ENCODE measurements at places on chromosomes 7 and 10.

- DNase-seq: no peak
Observed at GRCh38 chr10:132103116-132103910, 37.6 kb downstream of the JAKMIP3 start.

DNA sequence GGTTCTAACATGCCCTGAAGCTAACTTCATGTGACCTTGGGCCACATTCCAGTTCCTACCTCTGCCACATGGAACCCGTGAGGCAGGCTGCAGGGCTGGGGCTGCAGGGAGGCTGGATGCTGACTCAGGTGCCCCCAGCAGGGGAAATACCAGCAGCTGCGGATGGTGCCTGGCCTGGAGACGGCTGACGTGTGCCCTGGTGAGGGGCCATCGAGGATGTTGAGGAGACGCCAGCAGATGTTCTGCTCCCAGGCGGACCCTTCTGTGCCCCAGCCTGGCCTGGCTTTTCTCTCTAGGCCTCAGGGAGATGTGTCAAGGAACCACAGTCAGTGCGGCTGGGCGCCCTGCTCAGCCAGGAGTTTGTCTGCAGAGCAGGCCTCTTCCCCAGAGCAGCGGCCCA is 8.8 kb downstream of the BAG3 start:
- DNase-seq: no peak

- no peak for DNase-seq
Observed at GRCh38 chr7:65926588-65926987, 53.7 kb downstream of the VKORC1L1 start.

- no peak for DNase-seq
Observed at GRCh38 chr7:57177856-57178767, 45.9 kb upstream of the ZNF479 start.

- no peak for DNase-seq
Observed at GRCh38 chr10:75377869-75378268, 23.7 kb downstream of the ZNF503 start.

- DNase-seq: no peak
Observed at GRCh38 chr7:80302078-80302477, 167.4 kb downstream of the GNAI1 start.

DNA sequence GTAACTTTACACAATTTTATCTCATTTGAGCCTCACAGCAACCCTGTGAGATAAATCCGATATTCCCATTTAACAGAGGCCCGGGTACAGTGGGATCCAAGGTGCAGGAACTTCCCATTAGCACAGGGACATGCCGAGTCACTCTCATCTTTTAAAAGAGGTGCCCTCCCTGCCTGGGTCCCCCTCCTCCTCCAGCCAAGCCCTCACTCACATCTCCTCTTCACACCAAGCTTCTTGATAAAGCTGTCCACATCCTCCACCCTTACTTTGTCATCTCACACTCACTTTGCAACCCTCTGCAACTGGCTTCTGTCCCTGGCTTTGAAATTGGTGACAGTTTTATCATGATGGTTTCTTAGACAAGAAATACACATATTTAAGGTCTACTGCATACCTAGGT is 144.6 kb upstream of the RHEB start:
- no peak for DNase-seq

- no peak for DNase-seq
Observed at GRCh38 chr7:131007439-131008330, 273.7 kb upstream of the KLF14 start.

- DNase-seq: peak; percentile 5
Observed at GRCh38 chr10:113520690-113521474, 32.0 kb upstream of the HABP2 start.

- no peak for DNase-seq
Observed at GRCh38 chr10:126497672-126498071, 109.4 kb upstream of the ADAM12 start.

DNA sequence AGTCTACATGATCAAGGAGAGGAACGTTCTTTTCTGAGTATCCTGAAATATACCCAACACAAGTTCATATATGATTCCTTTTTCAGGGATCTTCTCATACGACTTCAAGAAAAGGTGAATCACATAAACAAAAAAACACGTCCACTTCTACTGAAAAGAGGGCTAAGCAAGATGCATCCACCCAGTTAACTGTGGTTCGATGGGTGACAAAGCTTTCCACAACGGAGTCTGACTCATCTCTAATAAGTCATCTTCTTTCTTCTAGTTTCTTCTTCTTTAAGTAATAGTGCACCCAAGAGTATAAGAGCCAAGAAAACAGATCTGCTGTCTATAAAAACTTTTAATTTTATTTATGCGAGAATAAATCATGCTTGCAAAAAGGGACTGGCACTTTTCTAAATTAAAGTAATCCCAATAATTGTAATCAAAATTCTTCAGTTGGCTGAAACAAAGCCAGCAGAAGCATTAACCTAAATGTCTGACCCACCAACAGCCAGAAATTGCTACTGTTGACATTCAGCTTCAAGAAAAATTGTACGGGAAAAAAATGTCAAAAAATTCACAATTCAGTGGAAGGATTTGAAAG is 146.9 kb upstream of the ANK3 start:
- no peak for DNase-seq

GRCh38 chr10:804191-804781 is 114.8 kb upstream of the DIP2C start:
- no peak for DNase-seq

GRCh38 chr10:63206997-63207811 is 74.1 kb downstream of the NRBF2 start:
- peak; percentile 54 for DNase-seq

DNA sequence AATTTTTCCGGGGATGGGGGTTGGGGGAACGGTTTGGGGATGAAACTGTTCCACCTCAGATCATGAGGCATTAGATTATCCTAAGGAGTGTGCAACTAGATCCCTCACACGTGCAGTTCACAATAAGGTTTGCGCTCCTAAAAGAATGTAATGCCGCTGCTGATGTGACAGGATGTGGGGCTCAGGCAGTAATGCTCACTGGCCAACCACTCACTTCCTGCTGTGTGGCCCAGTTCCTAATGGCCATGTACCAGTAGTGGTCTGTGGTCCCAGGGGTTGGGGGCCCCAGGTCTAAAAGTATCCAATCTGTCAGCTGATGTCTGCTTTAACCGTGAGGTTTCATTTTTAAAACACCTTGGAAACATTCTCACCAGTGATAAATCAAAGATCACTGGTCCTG is 2.2 kb downstream of the STN1 start:
- no peak for DNase-seq

GRCh38 chr10:79241990-79242619 is 105.2 kb upstream of the PPIF start:
- DNase-seq: no peak

GRCh38 chr10:124099604-124100003 is 6.2 kb upstream of the CHST15 start:
- DNase-seq: no peak

- DNase-seq: no peak
Observed at GRCh38 chr10:71587941-71588573, 131.5 kb downstream of the C10orf105 start.

- no peak for DNase-seq
Observed at GRCh38 chr10:89364531-89364930, 13.3 kb upstream of the IFIT1B start.

DNA sequence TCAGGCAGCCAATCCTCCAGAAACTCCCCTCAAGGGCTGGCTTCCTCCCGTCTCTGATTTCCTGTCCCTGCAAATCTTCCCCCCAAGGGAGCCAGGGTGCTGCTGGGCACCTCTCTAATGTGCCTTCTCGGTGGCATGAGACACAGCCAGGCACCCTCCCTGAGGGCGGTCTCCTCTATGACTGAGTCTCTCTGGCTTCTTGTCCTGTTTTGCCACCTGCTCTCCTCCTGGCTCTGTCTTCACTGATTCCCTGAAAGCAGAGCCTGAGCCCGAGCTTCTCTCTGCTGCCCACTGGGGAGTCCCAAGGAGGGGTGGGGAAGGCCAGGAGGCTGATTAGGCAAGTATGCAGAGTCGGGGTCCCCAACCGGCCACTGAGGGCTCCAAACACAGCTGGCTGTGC is 60.4 kb upstream of the INSIG1 start:
- DNase-seq: no peak

GRCh38 chr7:112079673-112080072 is 126.5 kb downstream of the DOCK4 start:
- DNase-seq: no peak

- no peak for DNase-seq
Observed at GRCh38 chr7:114930107-114930661, 8.3 kb downstream of the MDFIC start.

DNA sequence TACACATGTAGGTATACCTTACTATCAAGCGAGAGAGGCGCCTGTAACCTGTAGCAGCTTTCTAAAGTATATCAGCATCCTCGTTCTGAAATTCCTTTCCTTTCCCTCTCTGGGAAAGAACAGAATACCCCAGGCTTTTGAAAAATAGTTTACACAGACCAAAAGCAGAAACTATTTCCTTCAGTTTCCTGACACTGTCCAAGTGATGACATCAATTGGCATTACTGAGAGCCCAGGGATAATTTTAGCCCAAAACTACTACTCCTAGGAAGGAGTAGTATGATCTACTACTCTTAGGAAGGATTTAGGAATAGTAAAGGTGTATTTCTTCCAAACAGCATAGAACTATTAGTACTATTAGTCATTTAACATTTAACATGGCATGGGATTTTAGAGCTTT is 6.0 kb downstream of the GNG11 start:
- DNase-seq: no peak

DNA sequence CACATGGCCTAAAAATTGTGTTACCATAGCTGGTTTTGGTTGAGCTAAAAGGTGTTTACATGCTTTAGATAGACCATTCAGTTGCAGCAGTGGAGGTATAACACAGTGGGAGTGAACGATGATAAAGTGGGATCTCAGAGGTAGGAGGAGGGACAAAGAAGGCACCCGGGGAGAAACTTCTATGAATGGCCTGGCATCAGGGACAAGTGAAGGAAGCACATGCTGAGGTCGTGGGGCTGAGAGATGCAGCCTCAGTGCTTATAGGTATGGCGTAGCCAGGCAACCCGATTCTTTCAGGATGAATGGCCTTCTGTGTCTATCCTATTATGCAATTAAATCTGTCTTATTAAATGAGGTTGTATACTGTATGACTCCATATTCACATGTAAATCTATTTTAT is 3.9 kb upstream of the CDK6 start:
- DNase-seq: no peak

- DNase-seq: no peak
Observed at GRCh38 chr10:113980408-113981087, 63.1 kb upstream of the ADRB1 start.

DNA sequence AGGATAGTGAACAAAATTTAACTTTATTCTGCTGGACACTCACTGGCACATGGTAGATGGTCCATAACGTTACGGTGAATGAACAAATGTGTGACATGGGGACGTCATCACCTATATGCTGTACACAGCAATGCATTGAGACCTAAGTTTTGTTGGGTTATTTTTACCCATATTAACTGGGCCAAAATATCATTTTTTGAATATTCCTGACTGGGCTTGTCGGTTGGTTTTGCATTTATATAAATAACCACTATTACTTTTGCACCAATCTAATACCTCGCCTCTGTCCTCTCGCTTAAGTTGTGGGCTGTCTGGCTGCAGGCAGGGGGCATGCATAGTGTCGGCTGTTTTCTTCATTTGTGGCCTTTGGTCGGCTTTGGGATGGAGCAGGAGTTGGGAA is 161.7 kb downstream of the USP6NL start:
- DNase-seq: no peak

DNA sequence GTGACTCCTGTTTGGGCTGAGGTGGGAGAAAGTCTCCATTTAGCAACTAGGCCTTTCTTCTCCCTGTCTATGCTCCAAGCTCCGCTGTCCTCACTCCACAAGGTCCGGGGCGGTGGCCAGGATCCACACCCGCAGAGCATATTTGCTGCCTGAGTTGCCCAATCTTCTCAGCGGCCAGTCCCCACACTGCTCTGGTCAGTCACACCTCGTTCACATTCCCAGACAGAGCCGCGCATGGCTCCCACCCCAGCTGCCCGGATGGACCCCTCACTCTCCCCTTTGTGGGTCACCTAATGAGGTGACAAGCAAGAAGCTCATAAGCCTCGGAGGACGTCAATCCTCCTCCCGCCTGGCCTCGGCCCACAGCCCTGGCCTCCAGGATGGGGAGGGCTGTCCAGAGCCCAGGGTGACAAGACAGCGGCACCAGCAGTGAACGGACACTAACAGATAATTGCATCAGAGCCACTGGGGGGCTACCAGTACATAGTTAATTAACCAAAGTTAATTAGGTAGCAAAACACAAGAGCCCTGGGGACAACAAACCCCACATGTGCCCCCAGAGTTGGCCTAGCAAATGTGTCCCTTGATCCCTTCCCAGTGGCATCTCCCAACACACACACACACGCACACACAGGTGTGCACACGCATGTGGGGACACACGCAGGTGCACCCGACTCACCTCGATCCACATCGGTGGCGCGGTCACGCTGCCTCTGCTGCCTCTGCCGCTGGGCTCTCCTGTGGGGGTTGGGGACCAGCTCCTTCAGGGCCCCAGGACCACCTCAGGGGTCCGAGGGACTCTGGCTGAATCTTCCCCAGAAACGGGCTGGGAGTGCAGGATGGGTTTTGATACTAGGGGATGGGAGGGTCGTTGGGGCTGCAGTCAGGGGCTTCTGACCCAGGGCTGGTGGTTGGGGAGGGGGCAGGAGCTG is 11.8 kb downstream of the EPHA1 start:
- DNase-seq: no peak
